ENCODE measurements at places on chromosomes 12 and 14.

- no peak for DNase-seq
These were observed 172.7 kb upstream of the CNOT2 start for GRCh38 chr12:70070494-70071007.

GRCh38 chr14:101113108-101113612, 209.6 kb upstream of the RTL1 start:
- DNase-seq, result no peak

DNA sequence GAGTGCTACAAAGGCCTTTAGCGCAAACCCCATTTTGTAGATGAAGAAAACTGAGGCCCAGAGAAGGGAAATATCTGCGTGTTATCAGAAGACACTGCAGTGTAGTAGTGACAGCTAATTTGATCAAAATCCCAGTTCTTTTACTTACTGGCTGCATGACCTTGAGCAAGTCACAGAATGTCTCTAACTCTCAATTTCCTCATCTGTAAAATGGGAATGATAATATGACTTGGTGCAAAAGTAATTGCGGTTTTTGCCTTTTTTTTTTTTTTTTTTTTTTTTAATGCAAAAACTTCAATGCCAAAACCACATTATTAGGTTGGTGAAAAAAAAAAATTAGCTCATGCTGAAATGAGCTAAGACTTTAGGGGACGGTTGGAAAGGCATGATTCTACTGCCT, 69.7 kb downstream of the C12orf75 start:
- no peak for DNase-seq

GRCh38 chr14:76677534-76678145, 83.6 kb upstream of the VASH1 start:
- DNase-seq, result no peak

DNA sequence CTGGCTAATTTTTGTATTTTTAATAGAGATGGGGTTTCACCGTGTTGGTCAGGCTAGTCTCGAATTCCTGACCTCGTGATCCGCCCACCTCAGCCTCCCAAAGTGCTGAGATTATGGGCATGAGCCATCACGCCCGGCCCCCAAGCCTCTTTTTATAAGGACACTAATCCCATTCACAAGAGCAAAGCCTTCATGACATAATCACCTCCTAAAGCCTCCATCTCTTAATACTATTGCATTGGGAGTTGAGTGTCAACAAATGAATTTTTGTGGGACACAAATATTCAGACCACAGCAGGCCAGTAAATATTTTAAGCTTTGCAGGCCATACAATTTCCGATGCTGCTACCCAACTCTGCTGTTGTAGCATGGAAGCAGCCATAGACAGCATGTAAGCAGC, 10.9 kb downstream of the RNF212B start:
- DNase-seq, result no peak

DNA sequence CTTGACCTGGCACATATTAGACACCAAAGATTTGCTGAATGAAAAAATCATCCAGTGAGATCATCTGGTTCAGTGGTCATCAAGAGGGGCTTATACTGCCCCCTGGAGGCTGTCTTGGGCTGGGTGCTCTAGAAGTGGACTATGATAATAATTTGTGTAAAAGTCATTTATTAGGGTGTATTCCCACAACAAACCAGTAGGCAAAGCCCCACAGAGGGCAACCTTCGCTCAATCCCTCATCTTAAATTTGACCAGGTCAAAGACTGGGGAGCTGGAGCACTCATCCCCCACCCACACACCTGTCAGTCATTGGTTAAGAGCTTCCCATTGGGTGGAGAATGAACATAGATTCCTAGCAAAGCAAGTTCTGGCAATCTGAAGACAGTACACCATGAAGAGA, 20.0 kb upstream of the FICD start:
- DNase-seq, result no peak

DNA sequence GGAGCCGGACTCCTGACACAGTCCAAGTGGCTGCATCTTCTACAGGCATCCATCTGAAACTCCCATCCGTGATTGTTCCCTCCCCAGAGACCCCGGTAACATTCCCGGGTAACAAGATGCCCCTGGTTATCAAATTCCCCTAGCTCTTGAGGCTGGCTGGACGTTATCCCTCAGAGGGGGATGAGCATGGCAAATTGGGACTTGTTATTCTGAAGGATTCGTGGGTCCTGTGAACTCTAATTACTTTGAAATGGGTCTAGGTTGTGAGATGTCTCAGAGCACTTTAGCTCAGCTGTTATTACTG, 642 bp upstream of the PAN2 start:
- no peak for DNase-seq

DNA sequence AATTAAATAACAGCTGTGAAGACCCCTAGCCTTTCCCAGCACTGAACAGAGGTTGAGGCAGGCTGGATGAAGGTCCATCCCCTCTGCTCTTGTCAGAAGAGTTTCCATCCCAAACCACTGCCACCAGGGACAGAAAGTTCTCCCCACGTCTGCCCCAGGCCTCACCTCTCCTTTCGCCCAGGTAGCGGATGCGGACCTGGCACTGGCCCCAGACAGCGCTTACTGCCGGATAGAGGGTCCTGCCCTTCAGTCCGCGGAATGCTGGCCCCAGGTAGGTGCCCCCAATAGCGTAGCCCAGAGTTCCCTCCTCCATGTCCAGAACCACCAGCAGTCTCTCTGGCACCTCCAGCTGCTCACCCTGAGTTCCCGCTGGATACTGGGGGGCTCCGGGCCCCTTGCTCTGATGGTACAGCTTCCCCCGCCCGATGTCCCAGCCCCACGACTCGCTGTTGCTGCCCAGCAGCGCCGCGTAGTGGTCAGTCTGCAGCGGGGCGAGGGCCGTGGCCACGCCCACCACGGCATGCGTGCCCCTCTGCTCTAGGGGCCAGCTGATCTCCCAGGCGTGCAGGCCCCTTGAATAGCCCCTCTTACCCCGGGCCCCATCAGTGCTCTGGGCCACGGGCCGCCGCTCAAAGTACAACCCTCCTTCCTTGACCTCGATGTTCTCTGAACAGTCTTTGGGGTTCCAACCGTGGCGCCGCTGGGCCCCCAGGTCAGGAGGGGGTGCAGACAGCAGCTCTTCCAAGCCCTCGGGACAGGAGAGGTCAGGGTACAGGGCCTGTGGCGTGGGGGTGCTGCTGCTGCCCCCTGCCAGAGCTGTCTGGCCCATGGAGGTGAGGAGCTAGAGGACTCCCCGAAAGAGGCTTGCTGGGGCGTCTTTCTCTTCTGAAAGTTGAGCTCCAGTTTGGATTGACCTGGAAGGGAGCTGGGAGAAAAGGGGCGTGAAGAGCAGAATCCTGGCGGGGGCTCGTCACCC, 742 bp downstream of the SPSB2 start:
- no peak for DNase-seq

DNA sequence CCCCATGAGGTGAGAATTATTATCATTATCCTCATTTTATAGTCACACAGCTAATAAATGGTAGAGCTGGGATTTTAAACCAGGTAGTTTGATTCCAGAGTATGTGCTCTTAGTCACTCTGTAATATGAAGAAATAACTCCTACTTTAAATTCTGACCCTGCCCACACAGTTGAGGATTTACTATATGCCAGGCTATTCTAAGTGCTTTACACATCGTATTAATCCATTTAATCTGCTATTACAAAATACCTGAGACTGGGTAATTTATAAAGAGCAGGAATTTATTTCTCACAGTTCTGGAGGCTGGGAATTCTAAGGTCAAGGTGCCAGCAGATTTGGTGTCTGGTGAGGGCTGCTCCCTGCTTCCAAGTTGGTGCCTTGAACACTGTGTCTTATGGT, 19.6 kb upstream of the WIF1 start:
- peak; percentile 66 for DNase-seq

- DNase-seq, result no peak
These were observed 136.8 kb upstream of the C14orf180 start for GRCh38 chr14:104442631-104443390.

GRCh38 chr14:70827752-70828151, 18.4 kb upstream of the MAP3K9 start:
- DNase-seq, result no peak

- no peak for DNase-seq
These were observed 88.5 kb upstream of the NCOR2 start for GRCh38 chr12:124655698-124656516.

- DNase-seq, result peak; percentile 62
These were observed 1.8 kb upstream of the RNASE4 start for GRCh38 chr14:20682435-20683124.

DNA sequence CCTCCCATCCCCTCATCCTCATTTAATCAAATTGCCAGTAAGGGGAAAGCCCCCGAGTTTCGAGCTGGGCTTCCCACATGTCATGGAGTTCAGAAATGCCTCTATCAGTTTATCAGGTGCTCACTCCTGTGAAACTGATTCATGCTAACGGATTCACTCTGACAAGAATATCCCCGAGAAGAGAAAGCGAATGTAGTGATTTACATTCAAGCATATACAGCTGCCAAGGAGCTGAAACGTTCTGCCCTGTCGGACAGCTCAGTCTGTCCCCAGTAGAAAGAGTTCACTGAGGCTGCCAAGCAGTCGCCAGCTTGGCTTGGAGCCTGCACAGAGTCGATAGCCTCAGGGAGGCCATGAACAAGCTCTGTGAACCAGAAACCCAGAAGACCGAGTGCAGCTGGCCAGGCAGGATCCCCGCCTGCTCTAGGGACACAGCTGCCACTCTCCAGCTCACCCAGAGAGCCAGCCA, 88.4 kb downstream of the TMCC3 start:
- no peak for DNase-seq

- DNase-seq, result no peak
These were observed 18.2 kb downstream of the BICDL1 start for GRCh38 chr12:120007272-120007671.

GRCh38 chr12:64103825-64104740, 118.0 kb downstream of the KICS2 start:
- no peak for DNase-seq

- no peak for DNase-seq
These were observed 154.9 kb downstream of the PELI2 start for GRCh38 chr14:56273155-56273554.

- DNase-seq, result no peak
These were observed 47.6 kb upstream of the FERMT2 start for GRCh38 chr14:52998376-52999015.

GRCh38 chr14:59297071-59297776, 108.8 kb downstream of the DAAM1 start:
- no peak for DNase-seq

DNA sequence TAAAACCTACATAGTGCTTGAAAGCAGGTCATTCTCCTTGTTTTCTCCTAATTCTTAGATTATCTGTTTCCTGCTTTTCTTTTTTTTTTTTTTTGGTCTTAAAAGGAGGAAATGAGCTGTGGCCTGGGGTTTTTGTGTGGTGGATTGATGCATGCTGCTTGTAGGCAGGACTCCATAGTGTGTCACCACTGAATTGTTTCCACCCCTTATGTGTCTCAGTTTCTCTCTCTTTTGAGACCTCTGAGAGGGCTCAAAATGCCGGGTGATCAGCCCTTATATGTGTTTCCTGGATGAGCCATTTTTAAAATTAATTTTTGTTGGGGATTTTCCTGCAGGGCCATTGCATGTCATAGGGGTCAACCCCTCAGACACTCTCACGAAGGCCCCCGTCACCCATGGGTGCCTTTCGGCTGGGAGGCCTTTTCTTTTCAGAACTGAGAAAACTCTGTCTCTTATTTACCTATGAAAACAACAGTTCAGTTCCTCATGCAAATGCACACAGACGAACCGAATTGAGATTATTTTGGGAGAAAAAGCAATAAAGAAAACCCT, 32.0 kb upstream of the LRRK2 start:
- no peak for DNase-seq

DNA sequence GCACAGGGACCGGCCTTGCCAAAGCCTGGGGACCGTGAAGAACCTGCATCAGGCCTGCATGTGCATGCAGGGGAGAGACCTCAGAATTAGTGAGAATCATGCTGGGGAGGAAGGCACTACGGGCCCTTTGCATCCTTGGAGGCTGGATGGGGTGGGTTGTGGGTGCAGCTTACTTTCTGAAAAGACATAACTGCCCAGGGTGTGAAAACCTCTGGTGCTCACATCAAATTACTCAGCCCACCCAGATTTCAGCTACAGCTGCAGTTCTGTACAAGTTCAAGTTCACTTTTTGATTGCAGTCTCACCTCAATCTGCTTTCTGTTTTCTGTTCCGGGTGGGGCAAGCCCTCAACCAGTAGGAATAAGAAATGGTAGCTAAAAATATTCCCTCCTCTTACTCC, 130.6 kb downstream of the SLC15A4 start:
- DNase-seq, result no peak

DNA sequence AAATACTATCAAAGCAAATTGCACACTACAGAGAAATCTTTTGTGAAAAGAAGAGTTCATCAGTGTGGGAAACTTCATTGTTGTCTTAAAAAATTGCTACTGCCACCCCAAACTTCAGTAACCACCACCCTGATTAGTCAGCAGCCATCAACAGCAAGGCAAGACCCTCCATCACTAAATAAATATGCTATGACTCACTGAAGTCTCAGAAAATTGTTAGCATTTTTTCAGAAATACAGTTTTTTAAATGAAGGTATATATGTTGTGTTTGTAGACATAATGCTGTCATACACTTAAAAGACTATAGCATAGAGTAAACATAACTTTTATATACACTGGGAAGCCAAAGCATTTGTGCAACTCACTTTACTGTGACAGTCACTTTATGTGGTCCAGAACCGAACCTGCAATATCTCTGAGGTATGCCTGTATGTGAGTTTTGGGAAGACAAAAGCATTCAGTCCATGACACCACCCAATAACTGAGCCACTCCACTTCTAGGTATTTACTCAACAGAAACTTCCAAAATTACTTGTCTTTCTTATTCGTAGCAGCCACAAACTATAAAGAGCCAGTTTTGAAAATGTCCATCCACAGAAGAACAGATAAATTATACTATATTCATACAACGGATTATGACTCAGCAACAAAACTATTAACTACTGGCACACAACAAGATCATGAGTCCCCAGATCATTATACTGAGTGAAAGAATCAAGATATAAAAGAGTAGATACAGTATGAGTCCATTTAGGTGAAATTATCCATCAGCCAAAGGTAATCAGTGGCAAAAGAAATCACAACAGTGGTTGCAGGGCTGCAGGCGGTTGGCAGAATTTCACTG, 649.6 kb downstream of the BCL11B start:
- peak; percentile 57 for DNase-seq

DNA sequence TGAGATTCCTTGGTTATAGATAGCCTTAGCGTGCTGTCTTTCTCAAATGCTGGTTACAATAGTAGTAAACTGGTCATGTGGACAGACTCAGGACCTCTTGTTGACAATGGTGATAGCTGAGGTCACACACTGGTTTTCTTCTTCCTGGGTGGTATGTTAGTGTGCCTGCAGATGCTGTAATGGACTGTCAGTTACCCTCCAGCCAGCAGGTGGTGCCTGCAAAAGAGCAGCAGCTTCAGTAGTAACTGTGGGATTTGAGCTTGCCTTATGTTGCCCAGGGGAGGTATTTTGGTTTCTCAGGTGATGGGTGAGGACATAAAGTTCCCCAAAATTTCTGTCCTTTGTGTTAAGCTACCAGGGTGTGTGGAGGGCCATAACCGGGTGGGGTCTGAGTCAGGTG, 33.7 kb upstream of the SCAF11 start:
- DNase-seq, result no peak

- DNase-seq, result no peak
These were observed 9.9 kb upstream of the DIABLO start for GRCh38 chr12:122235741-122236140.

Data from retinal pigment epithelial cell (primary cell).